Panc1 (cell line): ENCODE measurements at places on chromosomes 16 and 17.
A peak's percentile ranks its signal among the peaks of the same experiment; 100 is the strongest.

DNA sequence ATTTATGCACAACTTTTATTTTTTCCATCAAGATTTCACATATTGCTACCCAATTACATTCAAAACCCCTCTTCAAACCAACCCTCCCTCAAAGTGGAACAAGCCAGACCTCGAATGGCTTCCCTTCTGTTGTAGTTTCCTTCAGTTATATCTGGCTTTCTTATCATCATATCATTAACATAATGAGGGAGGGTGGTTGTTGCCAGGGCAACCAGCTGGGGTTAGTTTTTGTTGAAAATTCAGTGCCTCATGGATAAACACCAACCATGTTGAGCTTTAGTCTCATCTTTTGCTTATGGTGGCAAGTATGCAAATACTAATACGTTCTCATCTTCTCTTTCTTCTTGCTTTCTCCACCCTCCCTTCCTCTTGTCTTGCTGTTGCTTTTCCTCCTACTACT lies 359.7 kb downstream of the CDH11 start:
- DNase-seq = no peak

- no peak for DNase-seq
Measured at GRCh38 chr17:1617620-1618174, 10.9 kb downstream of the SLC43A2 start.

DNA sequence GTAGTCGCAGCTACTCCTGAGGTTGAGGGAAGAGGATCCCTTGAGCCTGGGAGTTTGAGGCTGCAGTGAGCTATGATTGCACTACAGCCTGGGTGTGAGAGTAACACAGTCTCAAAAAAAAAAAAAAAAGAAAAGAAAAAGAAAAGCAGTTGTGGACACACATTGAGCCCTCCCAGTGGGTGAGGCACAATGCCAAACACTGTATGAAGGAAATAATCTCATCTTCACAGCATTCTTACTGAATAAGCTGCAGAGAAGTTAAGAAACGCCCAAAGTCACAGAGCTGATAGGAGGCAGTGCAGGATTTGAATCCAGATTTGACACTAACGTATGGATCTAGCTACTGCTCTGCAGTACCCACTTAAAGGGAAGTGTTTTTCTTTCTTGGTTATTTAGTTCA lies 5.9 kb upstream of the LYZL6 start:
- DNase-seq = no peak

- no peak for DNase-seq
Measured at GRCh38 chr17:71799657-71800056, 321.2 kb upstream of the SOX9 start.

- no peak for DNase-seq
Measured at GRCh38 chr17:39022924-39023323, 55.7 kb upstream of the FBXO47 start.

DNA sequence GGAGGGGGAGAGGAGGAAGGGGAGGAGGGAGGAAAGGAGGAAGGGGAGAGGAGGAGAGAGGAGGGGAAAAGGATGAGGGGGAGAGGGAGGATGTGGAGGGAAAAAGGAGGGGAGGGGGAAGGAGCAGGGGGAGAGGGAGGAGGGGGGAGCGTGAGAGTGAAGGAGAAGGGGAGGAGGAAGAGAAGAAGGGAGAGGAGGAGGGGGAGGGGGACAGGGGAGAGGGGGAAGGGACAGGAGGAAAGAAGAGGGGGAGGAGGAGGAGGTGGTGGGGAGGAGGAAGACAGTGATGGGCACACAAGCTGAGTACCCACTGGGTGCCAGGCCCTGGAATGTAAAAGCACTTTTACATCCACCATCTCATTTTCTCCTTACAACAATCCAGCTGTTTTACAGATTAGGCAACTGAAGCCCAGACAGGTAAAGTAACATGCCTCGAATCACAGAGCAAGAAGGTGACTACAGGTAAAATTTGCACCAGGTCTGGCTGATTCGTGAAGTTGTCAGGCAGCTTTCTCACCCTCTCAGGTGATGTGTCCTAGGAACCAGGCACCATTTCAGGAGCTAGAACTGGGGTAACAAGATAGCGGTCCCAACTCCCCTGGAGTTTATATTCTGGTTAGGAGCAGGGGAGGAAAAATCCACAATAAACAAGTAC lies 10.0 kb upstream of the LITAF start:
- DNase-seq = no peak

GRCh38 chr16:77684181-77684526 lies 38.2 kb upstream of the NUDT7 start:
- DNase-seq = no peak

DNA sequence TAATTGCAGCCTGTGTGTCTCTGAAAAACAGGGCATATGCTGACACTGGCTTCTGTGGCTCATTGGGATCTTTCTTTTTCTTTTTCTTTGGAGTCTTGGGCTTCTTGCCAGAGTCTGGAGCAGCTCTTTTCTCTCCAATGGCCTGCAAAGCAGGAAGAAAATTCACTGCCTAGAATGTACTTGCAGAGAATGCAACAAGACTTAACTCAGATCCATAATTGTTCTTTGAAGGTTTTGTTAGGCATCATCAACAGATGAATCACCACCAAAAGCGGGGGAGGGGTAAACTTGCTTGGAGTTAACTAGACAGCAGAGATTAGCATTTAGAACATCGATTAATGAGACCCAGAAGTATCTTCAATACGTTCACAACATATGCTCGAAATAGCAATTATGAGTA lies 100.9 kb downstream of the TOX3 start:
- no peak for DNase-seq

DNA sequence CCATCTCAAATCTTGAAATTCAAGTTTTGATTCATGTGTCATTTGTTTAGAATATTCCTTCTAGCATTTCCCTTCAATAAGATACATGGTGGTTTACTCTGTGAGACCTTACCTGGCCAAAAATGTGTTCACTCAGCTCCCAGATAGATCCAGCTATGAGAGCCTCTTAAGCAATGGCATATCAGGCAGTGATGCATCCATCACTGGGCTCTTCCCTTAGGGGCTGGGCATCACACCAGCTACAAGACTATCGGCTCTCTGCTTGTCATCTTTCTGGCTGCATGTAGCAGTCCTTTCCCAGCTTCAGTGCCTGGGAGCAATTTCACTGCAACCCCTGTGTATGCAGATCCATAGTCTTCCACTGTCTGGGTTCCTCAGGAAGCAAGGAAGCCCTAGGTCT lies 40.6 kb downstream of the GOSR1 start:
- DNase-seq = no peak

DNA sequence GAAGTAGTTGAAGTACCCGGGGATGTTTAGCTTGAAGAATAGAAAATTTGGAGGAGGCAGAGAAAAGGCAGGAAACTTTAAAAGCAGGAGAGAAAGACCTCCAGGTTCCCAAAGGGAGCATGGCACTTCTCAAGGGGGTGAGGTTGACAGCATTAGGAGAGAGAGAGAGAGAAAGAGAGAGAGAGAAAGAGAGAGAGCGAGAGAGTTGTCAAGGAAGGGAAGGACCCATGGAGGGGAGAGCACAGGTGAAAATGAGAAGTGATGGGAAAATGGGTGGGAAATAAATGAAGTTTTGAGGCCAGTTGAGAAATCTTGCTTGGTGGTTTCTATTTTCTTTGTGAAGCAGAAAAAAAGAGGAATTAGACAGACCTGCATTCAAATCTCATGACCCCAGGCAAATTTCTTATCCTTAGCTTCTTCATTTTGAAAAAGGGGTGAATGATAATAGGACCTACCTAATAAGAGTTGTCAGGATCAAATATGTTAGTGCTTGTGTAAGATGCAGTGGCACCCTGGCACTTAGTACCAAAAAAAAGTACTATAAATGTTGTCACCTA lies 24.0 kb downstream of the PRKCB start:
- DNase-seq = no peak

DNA sequence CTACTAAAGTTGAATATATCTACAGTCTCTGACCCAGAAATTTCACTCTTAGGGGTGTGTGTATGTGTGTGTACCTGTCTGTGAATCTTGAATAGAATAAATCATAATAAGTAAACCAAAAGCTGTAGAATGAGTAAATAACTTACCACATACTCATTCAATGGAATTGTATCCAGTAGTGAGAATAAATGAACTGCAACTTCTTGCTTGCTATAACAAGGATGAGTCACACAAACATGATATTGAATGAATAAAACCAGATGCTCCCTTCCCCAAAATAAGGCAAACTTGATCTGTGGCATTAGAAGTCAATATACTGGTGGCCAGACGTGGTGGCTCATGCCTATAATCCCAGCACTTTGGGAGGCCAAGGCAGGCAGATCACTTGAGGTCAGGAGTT lies 259.8 kb upstream of the MON1B start:
- DNase-seq = no peak

- no peak for DNase-seq
Measured at GRCh38 chr16:75267631-75268264, 16.3 kb upstream of the BCAR1 start.

- peak; percentile 52 for DNase-seq
Measured at GRCh38 chr17:933312-934073, 46.1 kb downstream of the NXN start.

GRCh38 chr17:34246446-34246845 lies 8.6 kb upstream of the CCL2 start:
- no peak for DNase-seq

GRCh38 chr16:69126221-69126620 lies 6.2 kb downstream of the CHTF8 start:
- no peak for DNase-seq

- no peak for DNase-seq
Measured at GRCh38 chr17:56793531-56793930, 40.2 kb downstream of the C17orf67 start.

- no peak for DNase-seq
Measured at GRCh38 chr17:32904891-32905290, 23.1 kb upstream of the TMEM98 start.

DNA sequence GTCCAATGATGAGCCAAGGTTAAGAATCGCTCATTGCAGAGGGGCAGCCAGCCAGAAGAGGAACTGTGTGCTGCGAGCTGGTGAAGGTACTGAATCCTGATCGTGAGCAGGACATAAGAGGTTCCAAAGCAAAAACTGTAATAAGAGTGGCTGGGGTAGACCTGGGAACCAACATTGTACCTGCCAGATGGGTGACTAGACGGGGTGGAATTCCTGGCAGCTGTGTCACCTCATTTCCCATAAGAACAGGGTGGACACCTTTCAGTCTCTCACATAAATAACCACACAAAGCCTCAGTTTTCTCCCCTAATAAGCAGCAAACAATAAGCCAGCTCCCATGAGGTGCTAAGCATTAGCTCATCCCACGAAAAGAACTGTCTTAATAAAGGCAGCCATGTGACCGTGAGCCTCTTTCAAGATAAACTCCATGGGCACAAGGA lies 290.3 kb downstream of the SOX9 start:
- no peak for DNase-seq

DNA sequence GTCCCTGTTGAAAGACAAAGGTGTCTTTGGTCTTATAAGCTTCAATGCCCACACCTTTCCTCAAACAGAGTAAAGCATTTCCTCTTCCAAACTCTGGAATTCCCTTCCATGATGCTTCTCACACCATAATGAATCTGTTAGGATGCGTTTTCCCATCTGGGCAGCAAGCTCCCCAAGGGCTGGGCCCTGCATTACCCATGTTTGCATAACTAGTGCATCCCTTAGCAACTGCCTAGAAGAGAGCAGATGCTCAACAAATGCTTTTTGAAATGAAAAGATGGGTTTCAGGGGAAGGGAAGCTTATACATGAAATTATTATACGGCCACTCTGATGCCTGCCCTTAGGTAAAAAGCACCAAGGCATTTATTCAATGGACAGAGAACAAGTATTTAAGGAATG lies 124.5 kb upstream of the CCL2 start:
- no peak for DNase-seq

GRCh38 chr16:1094601-1095449 lies 1.2 kb downstream of the C1QTNF8 start:
- no peak for DNase-seq

DNA sequence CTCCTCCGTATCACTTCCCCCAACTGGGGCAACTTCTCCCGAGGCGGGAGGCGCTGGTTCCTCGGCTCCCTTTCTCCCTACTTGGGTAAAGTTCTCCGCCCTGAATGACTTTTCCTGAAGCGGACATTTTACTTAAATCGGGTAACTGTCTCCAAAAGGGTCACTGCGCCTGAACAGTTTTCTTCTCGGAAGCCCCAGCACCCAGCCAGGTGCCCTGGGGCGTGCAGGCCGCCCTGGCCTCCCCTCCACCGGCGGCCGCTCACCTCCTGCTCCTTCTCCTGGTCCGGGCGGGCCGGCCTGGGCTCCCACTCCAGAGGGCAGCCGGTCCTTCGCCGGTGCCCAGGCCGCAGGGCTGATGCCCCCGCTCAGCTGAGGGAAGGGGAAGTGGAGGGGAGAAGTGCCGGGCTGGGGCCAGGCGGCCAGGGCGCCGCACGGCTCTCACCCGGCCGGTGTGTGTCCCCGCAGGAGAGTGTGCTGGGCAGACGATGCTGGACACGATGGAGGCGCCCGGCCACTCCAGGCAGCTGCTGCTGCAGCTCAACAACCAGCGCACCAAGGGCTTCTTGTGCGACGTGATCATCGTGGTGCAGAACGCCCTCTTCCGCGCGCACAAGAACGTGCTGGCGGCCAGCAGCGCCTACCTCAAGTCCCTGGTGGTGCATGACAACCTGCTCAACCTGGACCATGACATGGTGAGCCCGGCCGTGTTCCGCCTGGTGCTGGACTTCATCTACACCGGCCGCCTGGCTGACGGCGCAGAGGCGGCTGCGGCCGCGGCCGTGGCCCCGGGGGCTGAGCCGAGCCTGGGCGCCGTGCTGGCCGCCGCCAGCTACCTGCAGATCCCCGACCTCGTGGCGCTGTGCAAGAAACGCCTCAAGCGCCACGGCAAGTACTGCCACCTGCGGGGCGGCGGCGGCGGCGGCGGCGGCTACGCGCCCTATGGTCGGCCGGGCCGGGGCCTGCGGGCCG lies 1.6 kb downstream of the HIC1 start:
- DNase-seq = no peak

GRCh38 chr17:4538236-4539002 lies 16.8 kb downstream of the MYBBP1A start:
- DNase-seq = no peak

DNA sequence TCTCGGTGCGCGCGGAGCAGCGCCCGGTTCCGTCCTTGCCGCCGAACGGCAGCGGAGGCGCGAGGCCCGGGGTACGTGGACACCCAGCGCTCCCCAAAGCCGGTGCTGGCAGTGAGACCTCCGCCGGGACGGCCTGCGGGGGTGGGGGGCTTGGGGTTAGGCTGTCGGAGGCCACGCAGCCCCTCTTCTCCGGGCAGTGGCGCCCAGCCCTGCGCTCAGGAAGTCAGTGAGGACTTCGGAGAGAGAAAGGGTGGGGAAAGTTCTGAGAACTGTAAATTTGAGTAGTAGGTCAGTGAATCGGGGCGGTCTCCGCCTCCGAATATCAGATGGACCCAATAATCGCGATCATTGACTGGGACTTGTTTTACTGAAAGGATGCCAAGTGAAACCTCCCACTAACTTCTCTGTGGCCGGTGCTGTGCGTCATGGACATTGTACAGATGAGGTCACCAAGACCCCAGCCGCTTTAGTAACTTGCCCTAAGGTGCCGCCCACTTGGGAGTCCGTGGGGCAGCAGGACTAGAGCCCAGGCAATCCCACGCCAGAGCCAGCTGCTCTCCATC lies 468 bp downstream of the IL4R start:
- no peak for DNase-seq

GRCh38 chr17:35986643-35987042 lies at the start of gene CCL14:
Gene CCL14, minus strand, starts transcription at chr17:35986729. Its CDS starts 80 bp downstream, at chr17:35986649.
- DNase-seq = no peak
